ENCODE measurements at places on chromosomes 7 and 10. TPM values are rescaled to one million over a fixed set of nuclear protein-coding genes. Genes with fewer than 3 reads are reported as not detected.
A peak's percentile ranks its signal among the peaks of the same experiment; 100 is the strongest.

GRCh38 chr10:62053860-62054259, 152.4 kb downstream of the ARID5B start:
- no peak for DNase-seq
- no peak overlapping the region for H3K27ac ChIP-seq
- H3K4me3 ChIP-seq: no peak overlapping the region
- peaks cover 34% of the 10 kb centered on the region for H3K4me1 ChIP-seq
- peaks cover 13% of the 10 kb centered on the region for H3K36me3 ChIP-seq

DNA sequence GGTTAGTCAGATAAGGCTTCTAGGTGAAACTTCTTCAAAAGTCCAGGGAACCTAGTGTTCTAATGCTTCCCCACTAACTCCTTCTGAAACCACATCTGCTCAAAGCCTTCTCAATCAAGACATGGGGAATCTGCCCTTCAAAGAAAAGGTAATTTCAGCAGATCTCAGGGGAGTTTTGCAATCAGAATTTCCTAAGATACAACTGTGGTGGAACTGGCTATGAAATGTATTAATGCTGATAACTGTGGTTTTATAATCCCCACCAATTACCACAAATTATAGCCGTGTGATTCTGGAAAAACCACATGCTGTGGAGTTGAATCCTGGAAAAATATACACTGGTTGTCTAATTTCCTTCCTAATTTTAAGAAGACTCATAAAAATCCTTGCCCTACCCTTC, 233.8 kb downstream of the SORCS1 start:
- no peak overlapping the region for H3K4me3 ChIP-seq
- no peaks in the 10 kb centered on the region for H3K36me3 ChIP-seq
- no peaks in the 10 kb centered on the region for H3K27me3 ChIP-seq

- no peak for DNase-seq
- H3K4me3 ChIP-seq: no peak overlapping the region
- H3K27ac ChIP-seq: no peak overlapping the region
- H3K36me3 ChIP-seq: no peaks in the 10 kb centered on the region
Measured at GRCh38 chr10:14309593-14309992, 21.1 kb downstream of the FRMD4A start.

DNA sequence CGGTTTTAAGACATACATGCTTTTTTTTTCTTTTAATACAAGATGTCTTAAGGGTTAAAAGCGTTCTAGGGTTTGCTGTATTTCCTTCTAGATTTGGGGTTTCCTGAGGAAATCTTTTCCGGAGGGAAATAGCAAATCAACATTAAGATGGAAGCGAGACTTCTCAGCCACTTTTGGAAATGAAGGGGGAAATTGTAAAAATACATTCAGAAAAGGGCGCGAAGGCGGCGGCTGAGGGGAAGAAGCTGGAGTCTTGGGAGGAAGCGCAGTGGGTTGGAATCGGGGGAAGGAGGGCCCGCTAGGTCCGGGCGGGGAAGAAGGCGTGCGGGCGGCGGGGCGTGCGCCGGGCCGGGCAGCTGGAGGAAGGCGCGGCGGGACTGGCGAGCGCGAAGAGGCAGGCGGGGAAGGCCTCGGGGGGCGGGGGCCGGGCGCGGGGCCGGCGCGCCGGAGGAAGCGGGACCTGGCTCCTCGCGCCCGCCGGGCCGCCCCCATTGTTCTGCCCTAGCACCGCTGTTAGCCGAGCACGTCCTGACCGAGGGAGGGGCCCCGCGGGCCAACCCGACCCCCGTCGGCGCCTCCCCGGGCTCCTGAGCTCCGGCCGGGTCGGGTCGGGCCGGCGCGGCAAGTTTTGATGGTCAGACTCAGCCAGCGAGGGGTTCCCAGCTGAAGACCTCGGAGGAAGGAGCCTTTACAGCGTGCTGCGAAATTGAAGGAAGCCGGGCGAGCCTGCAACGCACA, 1.5 kb upstream of the SKIDA1 start:
- no peak for DNase-seq
- peaks cover 40% of the 10 kb centered on the region for H3K4me1 ChIP-seq
- peak overlapping the region; percentile 56 for H3K4me3 ChIP-seq
- no peaks in the 10 kb centered on the region for H3K27me3 ChIP-seq
- H3K27ac ChIP-seq: peak overlapping the region; percentile 98

TMUB1 gene
- 112 TPM for total RNA-seq

THSD7A gene
- 38.6 TPM for total RNA-seq

GPR15LG gene
- 0.41 TPM for total RNA-seq
